Mammary microvascular endothelial cell (primary cell): ENCODE measurements at places on chromosomes 2 and 18. TPM values are rescaled to one million over a fixed set of nuclear protein-coding genes. Genes with fewer than 3 reads are reported as not detected.

The FOXI3 gene
- total RNA-seq, result not detected in 2 replicates

The STEAP3 gene
- 21.6 and 27.2 TPM in 2 replicates for total RNA-seq

The MC5R gene
- total RNA-seq, result not detected in 2 replicates

The PAPOLG gene
- 10.5 and 10.7 TPM in 2 replicates for total RNA-seq

The NT5C1B gene
- total RNA-seq, result not detected in 2 replicates

The PTPRN gene
- total RNA-seq, result not detected in 2 replicates

The MZT2A gene
- total RNA-seq, result 235 and 277 TPM in 2 replicates

The SPATS2L gene
- total RNA-seq, result 75.7 and 76.0 TPM in 2 replicates

The CIB4 gene
- total RNA-seq, result not detected in 2 replicates

The LTBP1 gene
- 27.4 and 27.5 TPM in 2 replicates for total RNA-seq

The MOCOS gene
- total RNA-seq, result 3.6 and 5.3 TPM in 2 replicates

The SERPINB2 gene
- total RNA-seq, result 5.7 and 6.3 TPM in 2 replicates

The UGT1A3 gene
- not detected in 2 replicates for total RNA-seq

The LIMS4 gene
- total RNA-seq, result 4.9 and 6.3 TPM in 2 replicates

The NDC80 gene
- 30.8 and 33.0 TPM in 2 replicates for total RNA-seq

The LCT gene
- total RNA-seq, result not detected in 2 replicates

The PLEKHA3 gene
- total RNA-seq, result 5.0 and 5.7 TPM in 2 replicates

The RGPD4 gene
- not detected in 2 replicates for total RNA-seq

The PARD6G gene
- total RNA-seq, result 1.1 and 1.9 TPM in 2 replicates

The SPATA3 gene
- total RNA-seq, result not detected in 2 replicates
